ENCODE measurements at places on chromosomes 4 and X.

DNA sequence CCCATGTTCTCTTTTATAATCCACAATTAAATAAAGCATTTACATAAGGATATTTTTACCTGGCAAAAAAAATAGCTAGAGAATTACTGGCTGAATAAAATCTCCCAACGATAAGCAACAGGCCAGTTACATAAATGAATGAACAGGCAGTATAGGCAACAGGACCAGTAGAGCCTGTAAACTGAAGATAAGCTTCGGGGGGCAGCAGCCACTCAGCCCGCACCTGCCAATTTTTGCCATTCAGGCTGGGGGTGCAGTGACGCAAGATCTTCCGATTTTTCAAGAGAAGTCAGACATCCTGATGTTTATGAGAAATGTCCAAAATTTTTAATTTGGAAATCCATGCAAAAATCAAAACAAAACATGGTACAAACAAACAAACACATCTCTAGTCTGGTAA, 49.0 kb upstream of the CDKN2AIP start:
- no peak for DNase-seq

DNA sequence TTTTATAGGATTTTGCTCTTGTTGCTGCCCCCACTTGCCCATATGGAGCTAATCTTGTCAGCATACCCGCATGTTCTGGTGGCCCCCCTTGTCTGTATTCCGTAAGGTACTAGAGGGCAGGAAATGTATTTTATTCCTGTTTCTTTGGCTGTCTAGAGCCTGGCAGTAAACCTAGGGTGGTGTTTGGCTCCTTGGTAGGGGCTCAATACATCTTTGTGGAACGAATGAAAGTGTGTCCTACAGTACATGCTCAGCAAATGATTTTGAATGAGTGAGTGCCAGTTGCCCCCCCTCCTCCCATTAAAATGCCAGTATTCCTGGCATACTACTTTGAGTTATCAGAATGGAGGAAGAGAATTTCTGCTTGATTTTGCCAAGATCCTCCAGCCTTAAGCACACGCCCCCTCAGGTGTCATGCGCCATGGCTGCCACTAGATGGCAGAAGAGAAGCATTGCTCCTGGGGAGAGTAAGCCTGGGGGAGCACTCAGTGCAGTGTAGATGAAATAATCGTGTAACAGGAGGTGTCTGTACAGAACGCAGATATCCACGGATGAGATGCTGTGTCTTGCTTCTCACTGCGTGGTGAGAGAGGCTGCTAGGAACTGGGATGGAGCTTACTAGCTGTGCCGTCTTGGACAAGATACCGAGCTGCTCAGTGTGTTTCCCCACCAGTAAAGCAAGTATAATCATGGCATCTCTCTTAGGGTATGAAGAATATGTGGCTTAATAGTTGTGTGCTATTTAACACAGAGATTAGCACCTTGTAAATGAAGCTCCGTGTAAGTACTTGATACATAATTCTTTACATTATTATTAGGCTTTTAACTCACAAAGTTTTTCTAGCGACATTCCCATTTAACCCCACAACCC, 17.2 kb upstream of the RNF212 start:
- peak; percentile 77 for DNase-seq

- no peak for DNase-seq
These were observed 12.7 kb upstream of the ZNF330 start for GRCh38 chr4:141207961-141208360.

GRCh38 chrX:153732401-153732800, 7.7 kb downstream of the ABCD1 start:
- no peak for DNase-seq

DNA sequence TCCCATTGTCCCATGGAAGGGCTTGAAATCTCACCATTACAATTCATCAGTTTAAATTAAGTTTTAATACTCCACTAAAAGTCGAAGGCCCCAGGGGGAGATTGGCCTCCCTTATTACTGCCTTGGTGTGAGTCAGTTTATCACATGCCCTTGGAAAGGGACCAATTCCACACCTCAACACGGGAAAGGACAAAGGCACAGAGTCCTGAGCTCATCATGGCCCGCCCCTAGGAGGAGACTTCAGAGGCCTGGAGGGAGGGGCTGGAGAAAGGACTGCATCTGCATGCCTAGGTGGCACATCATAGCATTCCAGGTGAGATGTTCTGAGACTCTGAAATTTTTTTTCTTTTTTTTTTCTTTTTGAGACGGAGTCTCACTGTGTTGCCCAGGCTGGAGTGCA, 2.8 kb upstream of the SEL1L3 start:
- no peak for DNase-seq

DNA sequence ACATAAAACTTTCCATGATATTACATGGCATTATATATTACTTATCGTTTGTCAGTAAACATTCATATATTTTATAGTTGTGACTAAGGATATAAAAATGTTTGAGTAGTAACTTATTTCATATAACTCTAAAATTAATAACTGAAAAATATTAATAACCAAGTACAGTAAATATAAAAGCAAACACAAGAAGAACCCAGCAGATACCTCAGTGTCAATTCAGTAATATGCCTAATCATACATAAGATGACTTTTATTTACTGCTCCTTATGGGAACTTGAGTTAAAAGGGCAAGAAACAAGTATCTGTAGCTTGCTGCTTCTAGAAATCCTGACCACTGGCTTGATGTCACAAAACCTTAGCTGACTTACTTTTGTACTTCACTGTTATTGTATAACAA, 28.4 kb upstream of the MAPK10 start:
- DNase-seq, result no peak

- DNase-seq, result no peak
These were observed 145.1 kb downstream of the STPG2 start for GRCh38 chr4:97998203-97998602.

- DNase-seq, result no peak
These were observed 4.3 kb upstream of the MID1IP1 start for GRCh38 chrX:38796946-38797345.

- DNase-seq, result no peak
These were observed 1.0 kb upstream of the PIN4 start for GRCh38 chrX:72180539-72180938.

GRCh38 chr4:34293459-34293858, 1950.9 kb downstream of the ARAP2 start:
- DNase-seq, result no peak

DNA sequence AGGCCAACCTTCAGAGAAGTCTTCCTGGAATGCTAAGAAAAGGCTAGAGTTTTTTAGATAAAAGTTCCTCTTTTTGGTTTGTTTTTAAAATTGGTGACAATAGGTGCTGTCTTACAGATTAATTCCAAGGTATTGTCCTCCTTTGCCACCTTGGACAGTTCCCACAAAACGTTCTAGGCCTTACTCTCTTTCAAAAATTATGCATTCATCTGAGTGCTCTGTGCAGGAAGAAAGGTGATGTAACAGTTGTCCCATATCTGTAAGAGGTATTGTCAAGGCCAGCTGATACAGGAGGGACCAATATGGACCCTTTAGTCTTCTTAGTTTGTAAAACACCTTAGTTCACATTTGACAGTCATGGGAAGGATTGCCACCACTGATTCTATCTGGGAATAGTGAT, 15.9 kb upstream of the CXCL5 start:
- DNase-seq, result no peak

DNA sequence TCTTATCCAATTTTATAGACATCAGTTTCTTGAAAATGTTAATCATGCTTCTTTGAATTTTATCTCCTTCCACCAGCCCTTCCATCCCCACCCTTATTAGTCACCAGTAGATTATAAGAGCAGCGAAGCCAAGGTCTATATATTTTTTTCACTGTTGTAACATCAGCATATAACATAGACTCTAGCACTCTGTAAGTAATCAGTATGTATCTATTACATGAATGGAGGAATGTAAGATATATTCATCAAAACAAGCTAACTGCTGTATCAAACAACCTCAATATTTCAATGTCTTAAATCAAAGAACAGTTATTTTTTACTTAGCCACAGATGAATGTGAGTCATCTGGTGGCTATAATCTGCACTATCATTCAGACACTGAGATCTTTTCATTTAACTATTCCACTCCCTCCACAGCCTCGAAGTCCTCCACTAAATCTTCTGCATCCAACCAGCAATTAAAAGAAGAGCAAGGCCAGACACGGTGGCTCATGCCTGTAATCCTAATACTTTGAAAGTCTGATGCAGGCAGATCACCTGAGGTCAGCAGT, 178.9 kb downstream of the CENPC start:
- DNase-seq, result peak; percentile 87

DNA sequence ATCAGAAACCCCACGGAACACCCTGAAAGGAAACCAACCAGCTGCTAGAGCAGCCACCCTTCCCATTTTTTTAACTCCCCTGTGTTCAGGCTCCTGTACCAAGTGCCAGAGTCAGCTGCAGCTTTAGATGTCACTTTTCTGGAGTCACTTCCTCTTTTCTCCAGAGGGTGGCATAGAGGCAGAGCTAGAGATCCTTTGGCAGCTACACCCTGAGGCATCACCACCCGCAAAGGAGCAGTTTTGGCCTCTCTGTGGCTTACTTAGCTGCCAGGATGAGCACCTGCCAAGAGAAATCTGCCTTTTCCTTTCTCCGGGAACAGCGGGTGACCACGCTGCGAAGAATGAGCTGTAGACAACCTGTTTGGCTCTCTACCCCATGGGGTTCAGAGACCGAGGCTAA, 58.0 kb upstream of the CHRDL1 start:
- peak; percentile 21 for DNase-seq

DNA sequence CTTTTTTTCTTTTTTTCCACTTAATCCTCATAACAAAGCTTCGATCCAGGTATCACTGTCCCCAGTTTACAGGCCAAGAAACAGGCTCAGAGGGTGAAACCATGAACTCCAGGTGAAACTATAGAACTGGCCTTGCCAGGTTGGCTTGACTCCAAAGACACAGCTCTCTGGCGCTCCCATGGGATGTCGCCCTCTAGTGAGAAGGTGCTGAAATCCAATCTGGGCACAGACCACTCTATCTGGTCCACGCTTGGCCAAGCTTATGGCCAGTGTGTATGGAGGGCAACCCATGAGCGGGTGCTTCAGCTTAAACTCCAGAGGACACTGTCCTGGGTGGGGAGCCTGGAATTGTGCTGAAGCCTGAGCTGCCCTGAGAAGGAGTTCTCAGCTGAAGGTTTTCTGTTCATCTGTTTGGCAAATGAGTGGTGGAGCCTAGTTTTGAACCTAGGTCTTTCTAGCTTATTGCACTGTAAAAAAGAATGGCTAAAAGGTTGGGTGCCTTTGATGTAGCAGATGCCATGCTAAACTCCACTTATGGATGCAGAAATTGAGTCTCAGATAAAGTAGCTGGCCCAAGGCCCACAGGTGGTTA, 70.5 kb downstream of the SEL1L3 start:
- peak; percentile 68 for DNase-seq

GRCh38 chr4:100690812-100691211, 173.0 kb upstream of the EMCN start:
- no peak for DNase-seq

DNA sequence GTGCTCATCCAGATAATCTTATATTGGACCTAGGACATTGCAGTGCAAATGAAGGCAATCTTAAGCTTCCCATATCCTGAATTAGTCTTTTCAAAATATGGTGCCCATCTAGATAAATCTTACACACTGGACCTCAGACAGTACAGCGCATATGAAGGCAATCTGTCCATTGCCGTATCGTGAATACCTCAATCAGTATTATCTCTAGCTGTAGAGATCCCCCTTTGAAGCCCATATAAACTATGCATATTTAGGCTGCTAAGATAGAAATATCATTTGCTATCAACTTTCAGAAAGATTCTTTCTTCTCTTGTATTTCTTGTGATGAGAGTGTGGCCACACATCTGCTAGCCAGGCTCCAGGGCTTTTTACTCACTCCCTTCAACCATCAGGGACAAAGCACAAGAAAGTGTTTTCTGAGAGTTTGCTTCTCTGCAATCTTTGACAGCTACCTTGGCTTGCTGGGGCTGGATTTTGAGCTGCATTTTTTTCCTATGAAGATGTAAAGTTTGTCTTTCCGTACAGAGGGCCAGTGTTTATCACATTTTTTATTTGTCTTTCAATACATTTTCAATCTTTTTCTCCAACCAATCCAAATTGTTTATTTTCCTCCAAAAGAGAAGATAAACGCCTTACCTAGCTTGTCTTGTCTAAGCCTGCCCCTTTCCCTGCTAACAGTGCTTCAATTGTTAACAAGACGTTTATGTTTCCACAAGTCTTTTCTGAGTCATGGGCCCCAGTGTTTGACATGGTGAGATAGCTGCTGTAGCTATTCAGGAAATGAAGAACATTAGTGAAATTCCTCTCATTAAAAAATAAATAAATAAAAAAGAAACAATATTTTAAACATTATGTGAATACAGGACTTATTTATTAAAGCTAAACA, 57.6 kb upstream of the FAT1 start:
- DNase-seq, result no peak

GRCh38 chr4:106316773-106317409, 541 bp downstream of the AIMP1 start:
- DNase-seq, result no peak

DNA sequence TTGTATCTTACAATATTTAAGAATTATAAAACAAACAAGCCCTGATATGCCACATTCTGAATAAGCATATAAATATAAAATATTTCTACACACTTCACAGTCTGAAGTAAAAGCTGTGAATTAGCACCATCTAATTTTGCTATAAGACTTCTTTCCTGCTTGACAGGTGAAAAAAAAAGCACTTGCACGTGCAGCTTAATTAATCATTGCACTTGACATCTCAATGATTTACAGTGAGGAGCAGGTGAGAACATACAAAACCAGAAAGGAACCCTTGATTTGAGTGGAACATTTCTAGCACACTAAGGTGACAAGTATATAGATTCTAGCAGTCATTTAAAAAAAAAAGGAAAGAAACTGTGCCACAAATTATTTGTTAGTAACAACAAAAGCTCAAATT, 47.9 kb downstream of the CHIC2 start:
- no peak for DNase-seq

DNA sequence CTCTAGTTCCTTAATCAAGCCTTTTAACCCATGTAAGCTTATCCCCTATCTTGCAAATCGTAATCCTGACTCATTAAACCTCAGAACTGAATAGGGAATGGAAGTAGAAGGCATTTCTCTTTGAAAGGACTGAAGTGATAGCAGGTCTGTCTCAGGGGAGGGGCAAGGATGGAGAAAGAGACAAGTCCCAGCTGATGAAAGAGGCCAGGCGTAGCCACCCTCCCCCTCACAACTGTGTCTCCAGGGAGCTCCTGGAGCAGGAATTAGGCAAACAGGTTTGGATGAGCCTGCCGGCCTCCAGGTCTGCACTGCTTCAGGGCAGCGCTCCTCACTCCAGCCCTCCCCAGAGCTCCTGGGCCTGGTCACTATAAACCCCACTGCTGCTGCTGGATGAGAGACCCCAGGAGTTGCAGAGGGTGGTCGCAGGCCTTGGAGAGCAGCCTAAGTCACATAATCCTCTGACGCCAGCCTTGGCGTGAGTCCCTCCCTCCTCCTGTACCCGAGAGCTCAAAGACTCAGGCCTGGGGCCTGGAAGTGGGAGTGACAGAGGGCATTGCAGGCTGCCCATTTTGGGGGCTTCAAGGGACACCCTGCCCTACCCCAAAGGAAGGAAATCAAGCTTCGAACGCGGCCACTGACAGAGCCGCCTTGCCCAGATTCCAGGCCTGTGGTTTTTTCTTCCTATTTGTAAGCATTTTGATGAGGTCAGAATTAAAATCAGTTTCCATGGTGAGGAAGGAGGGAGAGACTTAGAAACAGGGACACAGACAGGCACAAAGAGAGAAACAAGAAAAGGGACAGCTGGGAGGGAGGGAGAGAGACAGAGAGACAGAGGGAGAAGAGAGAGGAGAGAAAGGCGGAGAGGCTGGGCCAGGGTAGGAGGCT, 21.2 kb upstream of the MSX1 start:
- DNase-seq, result peak; percentile 64

GRCh38 chr4:24932515-24933225, 19.8 kb upstream of the CCDC149 start:
- no peak for DNase-seq

Measured in WERI-Rb-1 (cell line).